Motor neuron (in vitro differentiated cells): ENCODE measurements at places on chromosomes 3 and 15. TPM values are rescaled to one million over a fixed set of nuclear protein-coding genes. Genes with fewer than 3 reads are reported as not detected.

- ATAC-seq: peak; percentile 81
Observed at GRCh38 chr15:77554306-77555080, 78.2 kb downstream of the LINGO1 start.

DNA sequence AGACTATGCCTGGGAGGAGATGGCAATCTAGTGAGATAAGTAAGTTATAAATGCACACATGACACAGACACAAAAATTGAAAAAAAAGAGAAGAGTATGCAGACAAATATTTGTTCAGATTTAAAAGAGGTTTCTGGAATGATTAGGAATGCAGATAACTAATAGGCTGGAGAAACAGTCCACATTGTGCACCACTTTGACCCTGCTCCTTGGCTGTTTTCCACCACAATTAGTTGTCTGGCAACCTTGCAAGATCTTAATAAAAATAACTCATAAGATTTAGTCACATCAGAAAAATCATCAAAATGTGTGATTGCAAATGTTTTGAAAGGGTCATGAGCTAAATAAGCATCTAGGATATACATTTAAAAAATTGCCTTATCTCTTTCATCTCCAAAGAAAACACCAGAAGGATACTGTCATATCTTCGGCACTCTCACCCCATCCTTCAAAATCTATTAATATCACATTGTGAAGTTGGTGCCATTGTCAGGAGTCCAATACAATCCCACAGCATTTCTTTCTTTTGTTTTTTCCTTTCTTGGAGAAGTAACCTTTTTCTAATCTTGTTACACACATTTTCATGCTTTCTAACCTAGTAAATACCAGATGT lies 153.7 kb upstream of the KCNMB2 start:
- ATAC-seq: no peak

- no peak for ATAC-seq
Observed at GRCh38 chr3:151290673-151291072, 12.3 kb upstream of the P2RY14 start.

DNA sequence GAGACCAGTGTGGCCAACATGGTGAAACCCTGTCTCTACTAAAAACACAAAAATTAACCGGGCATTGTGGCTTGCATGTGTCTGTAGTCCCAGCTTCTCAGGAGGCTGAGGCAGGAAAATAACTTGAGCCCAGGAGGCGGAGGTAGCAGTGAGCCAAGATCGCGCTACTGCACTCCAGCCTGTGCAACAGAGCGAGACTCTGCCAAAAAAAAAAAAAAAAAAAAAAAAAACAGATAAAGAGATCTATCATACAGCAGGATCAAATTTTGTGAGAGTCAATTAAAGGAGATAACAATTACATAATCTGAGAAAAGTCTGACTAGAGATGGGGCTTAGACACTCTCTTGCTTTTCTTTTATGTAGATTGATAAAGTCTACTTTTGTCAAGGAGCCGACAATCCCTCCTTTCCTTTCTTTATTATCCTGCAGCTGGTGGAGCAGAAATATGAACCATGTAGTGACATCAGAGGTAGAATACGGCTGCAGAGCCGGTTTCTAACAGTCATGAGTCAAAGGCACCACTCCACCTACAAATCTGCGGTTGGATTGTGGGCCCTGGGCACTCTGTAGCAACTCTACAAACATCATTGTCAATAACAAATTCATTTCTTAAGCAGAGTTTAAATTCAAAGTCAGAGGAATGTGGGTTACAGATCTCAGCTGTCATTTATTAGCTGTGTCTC lies 9.0 kb downstream of the C2CD4A start:
- ATAC-seq: no peak

DNA sequence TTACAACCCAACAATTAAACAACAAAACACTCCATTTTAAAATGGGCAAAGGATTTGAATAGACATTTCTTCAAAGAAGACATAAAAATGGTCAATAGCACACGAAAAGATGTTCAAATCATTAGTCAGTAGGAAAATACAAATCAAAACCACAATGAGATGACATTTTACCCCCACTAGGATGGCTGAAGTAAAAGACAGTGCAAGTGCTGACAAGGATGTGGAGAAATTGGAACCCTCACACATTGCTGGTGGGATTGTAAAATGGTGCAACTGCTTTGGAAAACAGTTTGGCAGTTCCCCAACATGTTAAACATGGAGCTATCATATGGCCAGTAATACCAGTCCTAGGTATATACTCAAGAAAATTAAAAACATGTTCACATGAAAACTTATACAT lies 11.6 kb downstream of the GALNT15 start:
- no peak for ATAC-seq

Gene C3orf22
- total RNA-seq: not detected in 2 replicates

Gene SAMMSON
- 0.68 and 1.4 TPM in 2 replicates for total RNA-seq
